Activated CD4-positive, alpha-beta T cell treated with anti-CD3 and anti-CD28 coated beads for 24 hours (primary cell): ENCODE measurements at places on chromosomes 5 and 9.

GRCh38 chr5:15692706-15693381 lies 192.9 kb downstream of the FBXL7 start:
- no peak for DNase-seq

DNA sequence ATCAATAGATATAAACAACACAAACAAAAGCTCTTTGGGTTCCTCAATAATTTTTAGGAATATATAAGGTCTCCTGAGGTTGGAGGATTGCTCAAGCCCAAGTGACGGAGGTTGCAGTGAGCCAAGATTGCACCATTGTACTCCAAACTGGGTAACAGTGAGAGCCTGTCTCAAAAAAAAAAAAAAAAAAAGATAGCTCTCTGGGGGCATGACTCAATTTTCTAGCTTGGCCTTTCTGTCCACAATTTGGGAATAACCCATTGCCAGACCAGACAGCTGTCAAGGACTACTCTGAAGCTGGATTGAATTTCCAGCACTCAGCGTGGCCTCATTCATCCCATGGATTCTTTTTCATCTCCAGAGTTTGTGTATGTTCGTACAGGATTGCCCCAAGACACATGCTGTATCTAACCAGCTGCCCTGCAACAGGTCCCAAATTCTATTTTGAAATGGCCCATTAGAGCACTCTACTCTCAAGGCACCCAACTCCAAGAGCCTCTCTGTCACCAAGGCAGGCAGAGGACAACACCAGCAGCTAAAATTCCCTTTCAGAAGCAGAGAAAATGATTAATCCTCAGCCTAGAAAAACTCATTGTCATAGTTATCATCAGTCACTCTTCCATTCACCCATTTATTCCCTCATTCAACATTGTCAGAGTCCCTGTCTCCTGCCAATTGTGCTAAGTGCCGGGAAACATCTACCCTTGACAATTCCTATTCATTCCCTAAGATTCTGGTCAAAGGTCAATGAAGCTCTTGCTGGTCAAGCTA lies 8.7 kb downstream of the FAM193B start:
- no peak for DNase-seq

GRCh38 chr9:99176527-99177013 lies 45.2 kb downstream of the ALG2 start:
- DNase-seq, result no peak

DNA sequence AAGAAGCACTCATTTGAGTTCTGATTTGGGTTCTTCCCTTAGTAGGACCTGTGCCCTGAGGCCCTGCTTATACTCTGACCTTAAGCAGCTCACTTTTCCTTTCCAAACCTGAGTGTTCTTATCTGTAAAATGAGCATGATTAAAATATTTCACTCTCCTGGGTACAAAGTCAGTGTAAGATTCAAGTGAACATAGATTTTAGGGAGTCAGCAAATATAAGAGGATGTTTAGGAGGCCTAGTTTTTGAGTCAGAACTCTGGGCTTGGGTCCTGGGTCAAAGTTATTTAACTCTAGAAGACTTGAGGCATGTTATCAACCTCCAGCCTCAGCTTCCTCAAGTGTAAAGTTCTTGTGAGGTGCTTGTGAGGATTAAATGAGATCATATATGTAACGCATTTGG lies 8.7 kb upstream of the SPARC start:
- DNase-seq, result no peak

- DNase-seq, result no peak
Observed at GRCh38 chr9:89021154-89021803, 30.0 kb downstream of the S1PR3 start.

DNA sequence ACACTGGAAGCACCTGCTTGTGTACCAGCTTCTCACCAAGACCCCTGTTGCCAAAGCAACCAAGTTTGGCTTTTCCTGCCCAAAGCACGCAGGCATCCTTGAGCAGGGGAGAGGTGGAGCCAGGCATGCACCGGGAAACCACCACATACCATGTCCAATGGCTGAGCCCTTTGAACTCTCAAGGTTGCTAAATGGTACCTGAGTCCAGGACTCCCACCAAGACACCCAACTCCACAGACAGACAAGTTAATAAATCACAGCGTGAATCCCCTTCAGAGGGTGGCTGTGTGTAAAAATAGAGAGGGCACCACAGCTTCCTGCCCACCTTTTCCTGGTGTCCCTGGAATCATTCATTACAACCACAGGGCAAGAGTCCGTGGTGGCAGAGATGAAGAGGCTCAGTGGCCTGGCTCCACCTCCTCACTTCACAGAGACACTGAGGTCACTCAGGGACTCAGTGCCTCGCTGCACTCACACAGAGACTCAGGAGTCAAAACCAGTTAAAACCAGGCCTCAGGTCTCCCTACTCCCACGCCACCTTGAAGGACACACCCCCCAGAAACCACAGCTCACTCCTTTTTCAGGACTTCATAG lies 143.7 kb downstream of the C5orf15 start:
- no peak for DNase-seq

DNA sequence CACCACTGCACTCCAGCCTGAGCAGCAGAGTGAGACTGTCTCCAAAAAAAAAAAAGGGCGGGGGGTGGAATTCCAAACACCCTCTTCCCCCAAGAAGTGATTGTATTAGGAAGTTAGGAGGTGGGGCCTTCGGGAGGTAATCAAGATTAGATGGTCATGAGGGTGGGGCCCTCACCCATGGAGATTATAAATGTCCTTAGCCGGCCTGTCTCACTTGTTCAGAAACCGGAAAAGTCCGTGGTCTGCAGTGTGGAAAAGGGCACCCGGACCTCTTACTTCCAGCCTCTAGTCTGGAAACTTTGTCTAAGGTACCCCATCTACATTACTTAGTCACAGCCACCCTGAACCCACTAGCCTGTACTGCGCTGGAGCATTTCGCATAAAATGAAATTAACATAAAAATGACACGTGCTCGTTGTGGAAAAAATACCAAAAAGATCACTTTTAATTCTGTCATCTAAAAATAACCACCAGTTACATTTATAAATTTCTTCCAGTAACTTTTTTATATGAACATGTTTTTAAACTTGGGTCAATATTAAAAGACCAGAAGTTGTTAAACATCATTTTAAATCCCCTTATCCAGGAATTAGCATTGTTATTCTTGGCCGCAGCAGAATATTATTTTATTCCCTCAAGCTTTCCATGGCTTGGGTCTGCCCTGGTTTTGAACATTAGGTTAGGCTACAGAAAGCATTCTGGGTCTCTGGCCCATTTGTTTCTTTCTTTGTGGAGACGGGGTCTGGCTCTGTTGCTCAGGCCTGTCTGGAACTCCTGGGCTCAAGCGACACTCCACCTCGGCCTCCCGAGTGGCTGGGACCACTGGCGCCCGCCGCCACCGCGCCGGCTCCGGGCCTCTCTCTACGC lies 1.2 kb upstream of the CKS2 start:
- DNase-seq, result no peak

- DNase-seq, result no peak
Observed at GRCh38 chr5:60821488-60822284, 22.4 kb downstream of the ELOVL7 start.

DNA sequence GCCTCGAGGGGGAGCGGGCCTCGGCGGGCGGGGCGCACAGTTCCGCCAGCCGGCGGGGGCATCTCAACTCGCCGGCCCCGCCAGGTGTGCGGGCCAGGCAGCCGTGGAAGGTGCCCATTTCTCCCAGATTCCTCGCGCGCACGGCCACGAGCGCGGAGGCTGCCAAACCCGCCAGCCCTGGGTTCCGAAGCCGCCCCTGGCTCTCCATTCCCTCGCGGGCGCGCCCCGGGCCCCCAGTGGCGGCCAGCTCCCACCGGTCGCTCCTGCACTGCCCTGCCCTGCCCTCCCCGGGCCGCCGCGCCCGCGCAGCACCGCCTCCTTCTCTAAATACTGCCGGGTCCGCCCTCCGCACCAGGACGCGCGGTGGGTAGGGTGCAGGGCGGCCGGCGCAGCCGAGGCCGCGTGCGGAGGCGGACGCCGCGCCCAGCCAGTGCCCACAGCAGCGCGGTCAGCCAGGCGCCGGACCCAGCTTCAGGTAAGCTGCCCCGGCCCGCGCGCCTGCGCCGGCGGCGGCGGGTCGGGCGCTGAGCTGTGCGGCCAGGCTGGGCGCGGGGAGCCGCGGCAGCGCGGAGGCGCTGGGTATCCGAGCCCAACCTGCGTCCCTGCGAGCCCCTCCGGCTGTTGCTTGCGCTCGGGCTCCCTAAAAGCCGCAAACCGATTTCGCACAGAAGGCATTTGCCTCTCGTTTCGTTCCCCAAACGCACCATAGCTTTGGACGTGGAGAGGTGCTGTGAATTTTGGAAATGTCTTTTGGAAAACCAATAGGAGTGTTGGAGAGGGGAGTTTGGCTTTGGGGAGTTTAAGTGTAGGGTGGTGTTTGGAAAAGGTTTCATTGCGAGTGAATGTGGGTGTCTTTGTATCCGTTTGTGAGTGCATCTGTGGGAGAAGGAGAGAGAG lies at the start of gene TMEM171:
Gene TMEM171, plus strand, starts transcription at position 354 of the 897 bp plus-strand sequence. CDS start 2,799 bp downstream, outside the sequence.
- no peak for DNase-seq

DNA sequence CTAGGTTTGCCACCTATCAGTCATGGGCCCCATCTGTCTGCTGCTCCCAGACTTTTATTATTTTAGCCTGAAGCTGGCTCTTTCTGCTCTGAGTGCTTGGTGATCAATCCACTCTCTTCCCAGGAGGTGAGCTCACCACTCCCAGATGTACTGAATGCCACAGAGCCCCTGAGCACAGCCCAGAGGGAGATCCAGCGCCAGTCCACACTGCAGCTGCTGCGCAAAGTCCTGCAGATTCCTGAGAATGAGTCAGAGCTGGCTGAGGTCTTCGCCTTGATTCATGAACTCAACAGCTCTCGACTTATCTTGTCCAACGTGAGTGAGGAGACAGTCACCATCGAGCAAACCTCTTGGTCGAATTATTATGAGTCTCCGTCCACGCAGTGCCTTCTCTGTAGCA lies 36.0 kb downstream of the HMGXB3 start:
- no peak for DNase-seq

GRCh38 chr9:14063756-14064155 lies 250.2 kb downstream of the NFIB start:
- DNase-seq, result no peak

DNA sequence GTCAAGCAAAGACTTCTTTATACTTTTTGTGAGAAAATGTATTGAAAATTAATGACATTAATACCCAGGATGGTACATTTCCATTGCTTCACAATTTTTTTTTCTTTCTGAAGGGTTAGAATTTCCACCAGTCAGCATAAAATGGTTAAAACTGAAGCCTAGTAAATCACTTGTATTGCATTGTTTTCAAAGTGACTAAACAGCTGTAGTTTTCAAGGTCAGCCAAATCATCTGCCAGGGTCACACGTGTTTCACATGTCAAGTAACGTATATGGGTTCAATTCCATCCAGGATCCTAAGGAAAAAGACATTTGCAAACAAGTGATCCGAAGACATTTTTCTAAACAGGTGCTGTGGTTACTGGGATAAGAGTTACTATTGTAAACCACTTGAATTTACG lies 574.2 kb downstream of the RAB3C start:
- no peak for DNase-seq

GRCh38 chr5:72951671-72952468 lies 4.0 kb upstream of the FCHO2 start:
- DNase-seq, result no peak

GRCh38 chr9:130345009-130345896 lies 79.7 kb downstream of the HMCN2 start:
- DNase-seq, result no peak

DNA sequence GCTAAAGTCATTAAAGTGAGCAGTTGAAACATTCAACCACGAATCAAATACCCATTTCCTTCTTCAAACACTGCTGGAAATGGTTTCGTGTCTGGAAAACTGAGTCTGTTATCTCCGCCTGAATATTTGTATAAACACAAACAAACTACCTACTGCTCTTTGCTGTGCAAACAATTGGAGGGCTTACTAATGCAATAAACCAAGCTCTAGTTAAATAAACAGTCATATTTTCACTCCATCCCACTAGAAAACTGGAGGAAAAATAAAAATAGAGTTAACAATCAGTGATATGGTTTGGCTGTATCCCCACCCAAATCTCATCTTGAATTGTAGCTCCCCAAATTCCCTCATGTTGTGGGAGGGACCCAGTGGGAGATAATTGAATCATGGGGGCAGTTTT lies 397.6 kb downstream of the RASEF start:
- DNase-seq, result no peak

DNA sequence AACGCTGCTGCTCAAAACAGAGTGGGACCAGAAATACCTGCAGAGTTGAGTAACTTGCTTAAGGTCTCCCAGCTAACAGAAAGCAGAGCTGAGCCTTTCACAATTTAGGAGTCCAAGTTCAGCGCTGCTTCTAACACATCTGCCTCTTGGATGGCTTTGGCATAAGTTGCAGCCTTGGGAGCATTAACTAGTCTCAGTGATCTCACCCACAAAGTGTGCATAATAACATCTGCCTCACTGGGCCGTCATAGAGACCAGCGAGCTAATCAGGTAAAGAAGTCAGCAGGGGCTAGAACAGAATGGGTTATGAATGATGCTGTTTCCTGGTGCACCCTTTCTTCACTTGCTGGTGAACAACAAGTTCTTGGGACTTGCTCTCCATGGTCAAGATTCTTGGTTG lies 36.5 kb downstream of the WWC1 start:
- DNase-seq, result no peak
